ENCODE measurements at places on chromosomes 7 and 10. TPM values are rescaled to one million over a fixed set of nuclear protein-coding genes. Genes with fewer than 3 reads are reported as not detected.

PGAM2 gene
- total RNA-seq, result 0.14 TPM

SPDYE16 gene
- total RNA-seq, result not detected

UTF1 gene
- total RNA-seq, result not detected

GFRA1 gene
- total RNA-seq, result 1.6 TPM

TMEM140 gene
- 14.6 TPM for total RNA-seq

LIPK gene
- total RNA-seq, result not detected

AKR1C4 gene
- not detected for total RNA-seq

RBP3 gene
- total RNA-seq, result under 0.01 TPM

ELFN1 gene
- total RNA-seq, result 2.1 TPM

FOXI2 gene
- total RNA-seq, result not detected

HOXA6 gene
- total RNA-seq, result 4.4 TPM

VSIR gene
- 15.9 TPM for total RNA-seq

RUFY2 gene
- 17.9 TPM for total RNA-seq

PPP1R17 gene
- not detected for total RNA-seq

NODAL gene
- not detected for total RNA-seq

CPA4 gene
- 25.9 TPM for total RNA-seq

TMEM236 gene
- under 0.01 TPM for total RNA-seq

PNLIPRP3 gene
- 0.09 TPM for total RNA-seq

GNB2 gene
- total RNA-seq, result 59.2 TPM

BICC1 gene
- total RNA-seq, result 99.6 TPM

LOXL4 gene
- 32.9 TPM for total RNA-seq

SRRM3 gene
- total RNA-seq, result 2.0 TPM

SUN3 gene
- total RNA-seq, result not detected

THAP5 gene
- 21.3 TPM for total RNA-seq
